Jurkat, Clone E6-1 (cell line): ENCODE measurements at places on chromosomes 12 and 14.

GRCh38 chr14:64293976-64294671 is at the start of gene ESR2:
Gene ESR2 (minus strand): TSS chr14:64294371. CDS start chr14:64282985, 11,386 bp downstream.
- no peak for DNase-seq

DNA sequence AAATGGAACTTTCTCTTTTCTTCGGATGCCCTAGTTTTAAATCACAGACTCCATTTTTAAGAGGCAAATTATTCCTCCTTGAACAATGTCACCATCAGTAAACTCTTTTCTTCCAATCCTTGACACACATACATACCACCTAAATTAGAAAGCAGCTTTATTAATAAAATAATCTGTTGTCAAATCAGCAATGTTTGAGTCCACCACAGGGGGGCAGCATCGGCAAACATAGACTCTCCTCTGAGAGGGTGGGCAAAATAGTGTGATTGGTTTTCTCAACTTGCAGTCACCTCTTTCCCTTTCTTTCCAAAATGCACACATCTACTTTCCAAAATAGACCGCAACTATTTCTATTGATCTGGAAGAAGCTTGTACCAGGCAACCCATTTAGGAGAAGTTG is 438.4 kb upstream of the OR4E1 start:
- DNase-seq, result no peak

- no peak for DNase-seq
These were observed 154.3 kb upstream of the C14orf180 start for GRCh38 chr14:104425171-104425681.

GRCh38 chr12:111093428-111094142 is 173.2 kb upstream of the MYL2 start:
- DNase-seq, result peak; percentile 34

- DNase-seq, result no peak
These were observed 189.4 kb downstream of the CACNA1C start for GRCh38 chr12:2242216-2242615.

GRCh38 chr12:89992668-89993451 is 284.2 kb upstream of the ATP2B1 start:
- DNase-seq, result no peak

- DNase-seq, result no peak
These were observed 182.7 kb downstream of the KICS2 start for GRCh38 chr12:64039281-64039871.

DNA sequence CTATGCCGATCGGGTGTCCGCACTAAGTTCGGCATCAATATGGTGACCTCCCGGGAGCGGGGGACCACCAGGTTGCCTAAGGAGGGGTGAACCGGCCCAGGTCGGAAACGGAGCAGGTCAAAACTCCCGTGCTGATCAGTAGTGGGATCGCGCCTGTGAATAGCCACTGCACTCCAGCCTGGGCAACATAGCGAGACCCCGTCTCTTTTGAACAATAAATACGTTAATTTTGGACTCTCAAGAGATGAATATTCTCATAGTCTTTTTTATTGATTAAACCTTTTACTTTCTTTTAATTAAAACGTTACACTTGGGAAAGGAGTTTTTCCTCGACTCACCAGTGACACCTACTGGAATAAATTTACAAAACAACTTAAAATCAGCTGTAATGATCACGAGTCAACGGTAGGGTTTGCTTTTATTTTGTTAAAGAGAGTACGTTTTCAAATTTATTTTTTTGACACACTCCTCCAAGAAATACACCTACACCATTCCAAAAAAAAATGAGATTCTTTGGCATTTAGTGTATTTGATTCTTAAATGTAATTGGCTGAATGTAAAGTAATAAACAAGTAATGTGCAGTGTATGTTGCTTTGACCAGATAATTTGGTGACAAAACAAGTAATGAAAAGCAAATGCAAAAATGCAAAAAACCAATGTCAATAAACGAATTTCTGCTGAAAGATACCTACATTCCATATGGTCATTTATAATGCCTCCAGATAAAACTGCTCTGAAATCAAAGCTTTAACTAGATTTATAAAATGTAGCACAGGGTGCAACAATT is 687 bp upstream of the RPS29 start:
- DNase-seq, result peak; percentile 84
